ENCODE measurements at places on chromosomes 5 and 9.

DNA sequence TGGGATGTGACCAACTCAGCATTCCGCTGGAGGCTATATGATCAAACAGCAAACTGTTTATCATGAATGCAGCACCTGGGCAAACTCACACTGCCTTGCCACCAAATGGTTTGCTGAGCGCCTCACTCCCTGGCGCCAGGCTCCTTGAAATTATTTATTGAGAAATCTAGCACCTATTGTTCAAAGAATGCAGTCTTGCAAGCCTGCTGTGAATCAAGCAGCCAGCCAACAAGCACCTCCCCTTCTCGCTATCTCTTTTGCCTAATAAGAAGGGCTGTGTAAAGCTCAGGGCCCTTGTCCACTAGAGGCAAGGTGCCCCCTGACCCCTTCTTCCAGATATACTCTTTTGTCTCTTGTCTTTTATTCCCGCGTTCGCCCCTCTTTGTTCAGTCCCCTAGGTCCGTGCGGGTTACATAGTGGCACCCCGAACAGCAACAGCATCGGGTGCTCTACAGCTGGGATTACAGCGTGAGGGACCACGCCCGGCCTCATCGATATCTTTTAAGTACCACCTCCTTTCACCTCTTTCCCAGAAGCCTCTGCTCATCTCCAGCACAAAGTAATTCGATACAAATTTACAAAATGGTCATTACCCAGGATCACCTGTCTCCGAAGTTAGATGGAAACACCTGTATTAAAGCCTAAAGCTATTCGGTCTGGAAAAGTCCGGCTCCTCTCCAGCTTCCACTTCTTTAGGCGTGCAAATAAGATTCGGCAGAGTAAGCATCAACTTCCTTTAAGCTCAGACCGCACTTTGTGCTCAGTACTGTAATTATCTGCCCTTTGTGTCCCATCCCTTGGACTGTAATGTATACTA is 896 bp downstream of the RIGI start:
- peak; percentile 14 for DNase-seq

DNA sequence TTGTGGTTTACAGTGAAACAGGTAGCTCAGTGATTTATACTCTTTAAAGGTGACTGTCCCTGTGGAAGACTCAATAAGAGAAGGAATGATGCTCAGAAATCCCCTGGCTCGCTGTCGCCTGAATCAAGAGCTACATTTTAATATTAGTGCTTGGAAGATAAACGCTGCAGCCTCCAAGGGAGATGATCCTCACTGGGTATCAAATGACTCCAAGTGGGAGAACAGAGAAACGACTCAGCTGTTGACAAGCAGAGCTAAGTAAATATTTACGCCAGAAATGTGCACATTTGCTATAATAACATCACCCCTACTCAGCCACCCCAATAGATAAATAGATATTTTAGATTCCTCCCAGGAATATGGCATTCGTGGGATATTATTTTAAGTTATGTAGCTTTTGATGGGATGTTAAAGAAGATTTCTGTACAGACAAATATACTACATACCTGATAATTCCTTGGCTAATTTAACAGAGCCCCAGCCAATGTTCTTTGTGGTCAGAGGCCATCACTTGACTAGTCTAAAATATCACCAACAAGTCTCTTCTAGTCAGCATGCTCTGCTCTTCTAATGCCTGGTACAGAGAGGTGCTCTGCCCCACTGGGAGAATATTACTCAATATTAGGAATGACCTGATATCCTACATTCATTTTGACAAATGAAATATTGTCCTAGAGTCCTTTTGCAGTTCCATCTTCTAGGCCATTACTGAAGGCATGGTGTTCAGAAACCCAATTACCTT is 18.3 kb upstream of the CCDC192 start:
- no peak for DNase-seq

GRCh38 chr5:5572010-5572865 is 149.8 kb downstream of the ICE1 start:
- no peak for DNase-seq

- no peak for DNase-seq
Measured at GRCh38 chr5:175847061-175847460, 24.3 kb upstream of the CPLX2 start.

GRCh38 chr5:368183-369084 is 46.9 kb downstream of the AHRR start:
- no peak for DNase-seq

DNA sequence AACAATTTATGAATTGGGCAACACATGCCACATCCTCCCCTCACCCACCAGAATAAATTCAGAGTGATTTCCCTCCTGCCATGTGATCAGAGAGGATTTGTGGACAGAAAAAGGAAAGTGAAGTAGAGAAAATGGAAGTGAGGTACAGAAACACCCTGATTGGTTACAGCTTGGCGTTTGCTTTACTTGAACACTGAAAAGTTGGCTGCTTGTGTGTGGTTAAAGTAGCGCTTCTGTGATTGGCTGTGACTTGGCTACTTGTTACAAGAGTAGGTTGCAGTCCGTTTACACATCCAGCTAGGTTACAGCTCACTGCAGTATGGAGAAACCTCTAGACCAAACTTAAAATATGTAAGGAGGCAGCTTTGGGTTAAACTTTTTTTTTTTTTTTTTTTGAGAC is 205.2 kb upstream of the ZNF608 start:
- no peak for DNase-seq

DNA sequence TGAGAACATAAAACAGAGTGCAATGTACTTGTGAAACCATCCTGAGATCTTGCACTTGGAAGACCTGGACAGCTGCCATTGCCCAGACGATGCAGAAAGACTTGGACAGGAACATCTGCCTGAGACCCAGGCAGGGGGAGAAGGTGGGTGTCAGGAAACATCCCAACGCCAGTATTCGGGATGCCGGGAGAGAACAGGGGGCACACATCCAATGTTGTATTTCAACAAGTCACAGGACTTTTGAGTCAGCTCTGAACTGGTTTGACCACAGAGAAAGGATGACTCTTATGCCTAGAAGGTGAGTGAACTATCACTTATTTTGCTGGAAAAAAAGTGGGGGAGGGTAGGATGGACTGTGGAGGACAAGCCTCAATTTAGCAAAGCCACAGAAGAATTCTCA is 124.6 kb downstream of the ROR2 start:
- no peak for DNase-seq

- DNase-seq: no peak
Measured at GRCh38 chr9:37915911-37916470, 12.1 kb upstream of the SLC25A51 start.

GRCh38 chr9:121667214-121667613 is 15.8 kb downstream of the DAB2IP start:
- no peak for DNase-seq

GRCh38 chr9:17082343-17083064 is 52.3 kb upstream of the CNTLN start:
- no peak for DNase-seq

DNA sequence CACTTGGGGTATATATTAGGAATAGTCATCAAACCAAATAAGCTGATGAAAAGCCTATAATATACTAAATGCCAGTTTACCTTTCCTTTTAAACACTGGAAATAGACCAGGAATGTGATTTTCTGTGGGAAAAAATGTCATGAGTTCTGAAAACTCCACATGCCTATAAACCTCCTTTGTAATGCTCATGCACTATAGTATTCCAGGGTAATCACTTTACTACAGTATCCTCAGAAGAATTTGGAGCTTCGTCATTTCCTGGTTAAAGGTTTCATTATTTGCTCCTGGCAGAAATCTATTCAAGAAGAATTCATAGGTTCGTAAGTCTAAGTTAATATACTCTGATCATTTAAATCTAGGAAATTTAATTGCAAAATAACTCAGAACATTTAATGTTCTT is 1076.7 kb upstream of the DMAC1 start:
- no peak for DNase-seq

GRCh38 chr5:24737163-24737562 is 92.4 kb upstream of the CDH10 start:
- DNase-seq: no peak
